ENCODE measurements at places on chromosomes 7 and 10. TPM values are rescaled to one million over a fixed set of nuclear protein-coding genes. Genes with fewer than 3 reads are reported as not detected.

Gene TRIM73
- 2.9 TPM for total RNA-seq

Gene GRID2IP
- total RNA-seq, result not detected

Gene PLPP4
- not detected for total RNA-seq

DNA sequence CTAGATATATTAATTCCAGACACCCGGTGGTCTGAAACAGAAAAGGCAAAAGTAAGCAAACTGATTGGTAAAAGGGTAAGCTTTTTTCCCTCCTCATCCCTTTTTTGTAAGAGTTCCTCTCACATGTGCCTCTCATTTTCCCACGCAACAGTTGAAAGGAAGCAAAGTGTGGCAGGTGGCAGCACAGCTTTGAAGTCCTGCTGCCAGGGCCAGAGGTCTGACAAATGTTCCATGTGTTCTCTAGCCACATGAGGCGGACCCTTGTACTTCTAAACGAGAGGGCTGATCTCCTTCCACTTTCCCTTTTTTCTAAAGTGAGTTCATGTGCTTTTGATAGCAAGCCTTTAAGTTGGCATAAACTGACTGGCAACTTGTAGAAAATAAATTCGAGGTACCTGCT lies 217.5 kb downstream of the POLR1F start:
- no peak for DNase-seq

Data from posterior vena cava (tissue), 2 donors.